ENCODE measurements at places on chromosomes 7 and 10. TPM values are rescaled to one million over a fixed set of nuclear protein-coding genes. Genes with fewer than 3 reads are reported as not detected.
A peak's percentile ranks its signal among the peaks of the same experiment; 100 is the strongest.

DNA sequence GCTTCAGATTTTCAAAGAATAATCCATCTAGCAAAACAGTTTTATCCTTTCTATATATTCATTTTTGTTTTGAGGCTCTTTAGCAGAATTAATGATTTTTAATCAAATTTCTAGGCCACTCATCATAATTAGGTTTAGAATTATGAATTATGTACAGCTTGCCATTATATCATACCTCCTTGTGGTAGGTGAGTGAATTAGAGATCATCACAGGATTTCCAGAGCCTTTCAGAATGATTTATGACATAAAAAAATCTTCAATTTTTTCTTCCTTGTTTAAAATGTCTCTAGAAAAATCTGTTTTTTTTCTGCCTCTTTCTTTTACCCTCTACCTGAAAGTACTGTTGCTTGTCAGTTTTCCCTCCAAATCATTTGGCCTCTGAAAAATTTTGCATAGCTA, 433.3 kb downstream of the LRMDA start:
- no peak for DNase-seq

- no peak for DNase-seq
Observed at GRCh38 chr10:93181271-93182048, 107.8 kb downstream of the CYP26A1 start.

HOXA10 gene
- 15.5 TPM for total RNA-seq

- DNase-seq, result no peak
Observed at GRCh38 chr7:99927536-99927935, 1.9 kb downstream of the GJC3 start.

CLCN1 gene
- total RNA-seq, result not detected

SPDYE16 gene
- total RNA-seq, result not detected

CUX1 gene
- total RNA-seq, result 38.8 TPM

- DNase-seq, result no peak
Observed at GRCh38 chr7:17369691-17370426, 71.4 kb downstream of the AHR start.

- DNase-seq, result no peak
Observed at GRCh38 chr10:124351481-124352220, 67.1 kb downstream of the OAT start.

DNA sequence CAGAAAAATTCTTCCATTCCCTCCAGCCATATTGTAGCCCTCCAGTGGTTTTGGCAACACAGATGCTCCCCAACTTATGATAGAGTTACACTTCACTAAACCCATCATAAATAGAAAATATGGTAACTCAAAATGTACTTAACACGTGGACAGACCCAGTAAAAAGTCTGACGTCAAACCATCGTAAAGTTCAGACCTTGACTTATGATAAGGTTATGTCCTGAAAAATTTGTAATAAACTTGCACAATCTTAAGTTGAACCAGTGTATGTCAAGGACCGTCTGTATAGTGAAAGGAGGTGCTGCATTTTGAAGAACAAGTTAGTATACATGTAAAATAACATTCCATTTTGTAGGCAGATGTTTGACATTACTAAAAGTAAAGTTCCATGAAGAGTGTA, 142.8 kb downstream of the NSUN6 start:
- DNase-seq, result no peak

DNA sequence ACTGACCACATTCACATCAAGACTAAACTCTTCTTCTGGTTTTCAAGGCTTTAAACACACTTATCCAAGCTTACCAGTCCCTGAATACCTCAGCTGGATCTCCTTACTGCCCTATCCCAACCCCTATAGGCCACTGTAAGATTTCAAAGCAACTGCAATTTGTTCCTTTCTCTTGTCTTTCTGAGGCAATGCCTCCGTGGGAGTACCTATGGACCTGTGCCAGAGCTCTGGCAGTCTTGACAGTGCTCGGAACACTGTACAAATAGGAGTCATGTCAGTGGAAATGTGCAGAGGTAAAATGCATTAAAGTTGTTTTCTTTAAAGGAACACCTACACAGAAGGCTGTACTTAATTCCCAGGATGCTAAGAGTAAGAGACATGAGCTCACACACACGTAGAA, 124.7 kb downstream of the CNOT4 start:
- DNase-seq, result no peak

- DNase-seq, result no peak
Observed at GRCh38 chr10:124027651-124028050, 65.7 kb downstream of the CHST15 start.

GRCh38 chr10:133362846-133363245, 5.0 kb upstream of the FUOM start:
- DNase-seq, result no peak

DNA sequence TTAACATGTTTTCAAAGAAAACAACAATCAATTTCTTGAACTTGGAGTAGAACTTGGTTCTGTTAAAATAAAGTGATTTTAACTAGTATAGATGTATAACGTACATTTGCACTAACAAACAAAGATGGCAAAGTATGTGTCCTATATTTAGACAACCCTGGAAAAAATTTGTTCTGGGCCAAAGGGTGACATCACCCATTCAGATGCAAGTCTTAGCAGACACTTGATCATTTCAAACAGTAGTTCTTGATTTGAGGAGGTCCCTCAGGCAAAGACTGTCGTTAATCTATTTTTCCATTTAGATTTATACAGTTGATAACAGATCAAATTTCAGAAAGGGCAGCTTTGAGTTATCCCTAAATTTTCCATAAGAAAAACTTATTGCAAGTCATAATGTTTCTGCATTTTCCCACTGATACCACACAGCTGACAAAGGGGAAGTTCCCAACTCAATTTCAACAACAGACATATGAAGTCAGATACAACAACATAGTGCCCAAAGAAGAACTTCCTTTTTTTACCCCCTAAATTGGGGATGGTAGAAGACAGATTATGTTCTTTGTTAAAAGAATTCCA, 5.2 kb downstream of the NMT2 start:
- no peak for DNase-seq

DNA sequence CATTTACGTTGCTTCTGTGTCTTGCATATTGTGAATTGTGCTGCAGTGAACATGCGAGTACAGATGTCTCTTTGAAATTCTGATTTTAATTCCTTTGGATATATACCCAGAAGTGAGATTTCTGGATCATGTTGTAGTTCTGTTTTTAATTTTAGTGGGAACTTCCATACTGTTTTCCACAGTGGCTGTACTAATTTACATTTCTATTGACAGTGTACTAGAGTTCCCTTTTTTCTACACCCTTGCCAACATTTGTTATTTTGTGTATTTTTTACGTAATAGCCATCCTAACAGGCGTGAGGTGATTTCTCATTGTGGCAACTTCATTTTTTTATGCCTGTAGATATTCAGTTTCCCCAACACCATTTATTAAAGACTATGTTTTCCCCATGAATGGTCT, 144.7 kb upstream of the INHBA start:
- DNase-seq, result no peak

DNA sequence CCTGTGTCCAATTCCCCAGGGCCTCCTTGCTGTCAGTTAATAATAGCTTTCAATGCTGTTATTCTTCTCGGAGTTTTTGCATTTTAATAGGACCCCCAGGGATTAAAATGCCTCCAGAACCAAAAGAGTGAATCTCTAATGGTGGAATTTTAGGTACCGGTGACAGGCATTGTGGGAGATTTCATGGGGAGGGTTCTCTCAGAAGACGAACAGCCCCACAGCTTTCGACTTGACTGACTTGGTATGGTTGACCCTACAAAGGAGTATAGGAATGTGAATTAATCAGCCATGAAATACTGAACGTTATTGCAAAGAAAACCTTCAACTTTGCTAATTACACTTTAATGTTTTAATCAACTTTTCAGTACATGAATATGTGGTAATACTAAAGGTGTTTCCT, 206.3 kb upstream of the FZD8 start:
- DNase-seq, result no peak

- peak; percentile 20 for DNase-seq
Observed at GRCh38 chr10:87771871-87772500, 46.0 kb downstream of the ATAD1 start.

DNA sequence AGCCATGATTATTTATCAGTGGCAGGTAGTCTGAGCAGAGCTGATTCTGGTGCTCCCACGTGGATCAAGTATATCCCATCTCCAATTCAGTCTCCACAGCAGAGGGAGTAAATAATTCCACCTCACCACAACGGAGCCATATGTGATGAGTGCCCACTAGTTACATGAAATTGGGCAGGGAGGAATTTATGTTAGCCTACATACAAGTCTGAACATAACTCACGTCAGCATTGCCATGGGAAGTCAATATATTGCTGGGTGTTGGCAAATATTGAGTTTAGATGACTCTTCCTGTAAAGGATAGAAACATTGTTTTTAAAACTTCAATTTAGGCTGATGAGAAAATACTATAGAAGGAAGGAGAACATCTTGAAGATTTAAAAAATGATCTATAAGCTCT, 269.0 kb upstream of the BMPER start:
- DNase-seq, result no peak

- DNase-seq, result no peak
Observed at GRCh38 chr7:140698477-140698876, 2.0 kb downstream of the NDUFB2 start.

DNA sequence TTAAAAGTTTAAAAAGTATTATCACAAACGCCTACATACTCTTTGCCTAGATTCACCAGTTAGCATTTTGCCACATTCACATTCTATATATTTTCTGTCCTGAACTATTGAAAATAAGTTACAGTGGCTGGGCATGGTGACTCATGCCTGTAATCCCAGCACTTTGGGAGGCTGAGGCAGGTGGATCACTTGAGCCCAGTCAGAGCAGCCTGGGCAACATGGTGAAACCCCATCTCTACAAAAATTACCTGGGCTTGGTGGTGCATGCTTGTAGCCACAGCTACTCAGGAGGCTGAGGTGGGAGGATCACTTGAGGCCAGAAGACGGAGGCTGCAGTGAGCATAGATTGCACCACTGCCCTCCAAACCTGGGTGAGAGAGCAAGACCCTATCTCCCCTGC, 5.3 kb downstream of the ARPC1A start:
- no peak for DNase-seq

GRCh38 chr7:51011710-51012350, 229.1 kb upstream of the GRB10 start:
- DNase-seq, result no peak

GRCh38 chr10:77873536-77874380, 52.8 kb downstream of the DLG5 start:
- DNase-seq, result peak; percentile 70

DNA sequence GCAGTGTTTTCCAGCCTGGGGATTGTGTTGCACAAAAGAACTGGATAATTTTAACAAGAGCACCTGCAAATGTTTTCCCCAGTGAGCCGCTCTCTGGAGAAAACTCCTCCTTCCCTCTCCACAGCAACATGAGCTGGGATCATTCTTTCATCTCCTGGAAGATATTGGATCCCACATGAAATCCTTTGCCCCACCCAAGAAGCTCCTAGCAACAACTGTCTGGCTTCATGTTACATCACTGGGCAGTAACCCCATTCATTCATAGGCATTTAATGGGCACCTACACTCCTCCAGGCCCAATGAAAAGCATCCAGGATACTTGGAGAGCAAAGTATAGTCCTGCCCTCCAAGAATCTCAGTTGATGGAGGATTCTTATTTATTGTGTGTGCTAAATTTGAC, 27.2 kb downstream of the LSM5 start:
- no peak for DNase-seq

NOD1 gene
- 6.2 TPM for total RNA-seq

DNA sequence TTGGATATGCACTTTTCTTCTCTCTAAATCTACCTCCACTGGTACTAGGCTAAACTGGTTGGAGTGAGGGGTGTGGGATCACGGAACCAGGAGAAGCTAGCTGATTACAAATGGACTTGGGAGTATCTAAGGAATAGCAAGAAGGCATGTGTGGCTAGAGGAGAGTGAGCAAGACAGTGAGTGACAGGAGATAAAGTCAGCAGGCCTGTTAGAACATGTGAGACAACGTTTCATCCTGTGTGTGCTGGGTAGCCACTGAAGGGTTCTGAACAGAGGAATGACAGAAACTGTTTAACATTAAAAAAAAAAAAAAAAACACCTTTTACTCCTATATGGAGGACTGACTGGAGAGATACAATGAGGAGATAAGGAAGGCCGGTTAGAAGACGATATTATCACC, 51.7 kb downstream of the ZNF438 start:
- DNase-seq, result no peak

WNT8B gene
- total RNA-seq, result not detected

DNA sequence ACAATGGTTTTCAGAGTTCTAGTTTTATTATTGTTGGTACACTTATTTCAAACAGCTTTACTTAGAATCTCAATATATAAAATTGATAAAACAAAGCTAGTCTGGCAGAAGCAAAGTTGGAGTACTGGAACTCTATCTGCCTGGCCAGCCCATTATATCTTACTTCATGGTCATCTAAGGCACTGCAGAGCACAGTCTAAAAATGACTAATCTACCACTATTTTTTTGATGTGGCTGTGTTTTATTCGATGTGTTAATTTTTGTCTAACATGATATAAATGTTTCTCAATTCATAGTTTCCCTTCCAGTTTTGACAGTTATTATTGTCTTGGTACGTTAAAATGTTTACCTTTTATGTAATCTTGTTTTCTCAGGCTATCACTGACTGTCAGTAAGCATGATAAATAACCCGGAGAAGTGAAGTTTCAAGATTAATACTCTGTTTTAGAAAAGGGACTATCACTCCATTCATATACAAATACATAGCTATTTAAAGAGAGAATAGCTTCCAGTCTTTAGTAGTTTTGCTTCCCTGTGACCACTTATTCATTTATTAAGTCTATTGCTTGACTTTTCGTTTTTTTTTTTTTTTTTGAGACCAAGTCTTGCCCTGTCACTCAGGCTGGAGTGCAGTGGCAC, 60.6 kb upstream of the CSTF2T start:
- no peak for DNase-seq

DNA sequence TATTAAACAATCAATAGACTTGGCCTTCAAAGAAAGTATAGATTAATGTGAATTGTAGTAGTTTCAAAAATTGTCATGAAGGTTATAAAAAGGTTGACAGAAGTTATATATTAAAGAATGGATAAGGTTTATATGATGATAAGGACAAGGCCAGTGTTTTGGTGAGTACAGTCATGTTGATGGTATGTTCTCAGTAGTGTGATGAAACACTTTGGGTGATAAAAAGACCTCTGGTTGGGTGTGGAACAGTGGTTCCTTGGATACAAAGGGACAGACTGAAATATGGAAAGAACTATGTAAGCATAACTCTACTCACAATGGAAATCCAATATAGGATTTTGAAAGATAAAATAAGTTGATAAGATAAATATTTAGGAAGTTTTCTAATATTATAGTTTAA, 866.3 kb downstream of the ANKRD7 start:
- no peak for DNase-seq
